ENCODE measurements at places on chromosomes 4 and X.

- DNase-seq, result no peak
These were observed 35.3 kb upstream of the GPR78 start for GRCh38 chr4:8544741-8545438.

GRCh38 chr4:73687421-73687820 is 52.9 kb upstream of the CXCL8 start:
- no peak for DNase-seq

DNA sequence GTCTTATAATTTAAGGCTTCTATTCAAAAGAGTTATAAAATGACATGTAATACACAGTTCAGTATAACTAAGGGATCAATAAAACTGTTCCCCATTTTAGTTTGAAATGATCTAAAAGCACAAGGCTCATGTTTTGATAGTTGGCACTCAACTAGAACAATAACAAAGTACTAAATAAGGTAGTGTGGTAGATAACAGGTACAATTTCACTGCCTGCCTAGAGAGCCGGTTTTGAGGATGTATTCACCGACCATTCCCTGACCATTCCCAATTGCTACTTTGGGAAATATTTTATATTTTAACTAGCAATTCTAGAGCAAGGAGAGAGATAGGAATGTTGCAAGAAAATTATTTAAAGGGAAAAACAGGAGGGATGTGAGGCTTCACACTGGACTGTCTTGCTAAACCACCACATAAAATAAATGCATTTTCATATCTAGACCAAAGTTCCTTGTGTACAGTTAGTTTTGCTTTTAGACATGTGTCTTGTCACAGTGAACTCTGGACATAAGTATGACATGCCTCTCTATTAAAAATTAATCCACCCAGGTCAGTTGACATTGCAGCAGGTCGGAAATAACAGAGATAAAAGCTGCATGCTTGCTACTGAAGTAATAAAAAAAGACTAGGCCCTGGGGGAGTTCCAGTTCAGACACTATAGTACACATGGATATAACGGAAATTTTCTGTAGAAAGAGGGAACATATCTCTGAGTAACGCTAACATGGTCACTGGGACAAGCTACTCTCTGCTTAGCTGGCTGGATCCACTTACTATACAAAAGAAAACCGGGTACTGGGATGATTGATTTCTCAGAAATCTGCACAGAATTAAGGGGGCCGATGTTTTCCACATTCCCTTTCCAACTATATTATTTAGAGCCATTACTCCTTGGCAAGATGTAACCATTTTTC is 56.3 kb upstream of the NAP1L5 start:
- no peak for DNase-seq

DNA sequence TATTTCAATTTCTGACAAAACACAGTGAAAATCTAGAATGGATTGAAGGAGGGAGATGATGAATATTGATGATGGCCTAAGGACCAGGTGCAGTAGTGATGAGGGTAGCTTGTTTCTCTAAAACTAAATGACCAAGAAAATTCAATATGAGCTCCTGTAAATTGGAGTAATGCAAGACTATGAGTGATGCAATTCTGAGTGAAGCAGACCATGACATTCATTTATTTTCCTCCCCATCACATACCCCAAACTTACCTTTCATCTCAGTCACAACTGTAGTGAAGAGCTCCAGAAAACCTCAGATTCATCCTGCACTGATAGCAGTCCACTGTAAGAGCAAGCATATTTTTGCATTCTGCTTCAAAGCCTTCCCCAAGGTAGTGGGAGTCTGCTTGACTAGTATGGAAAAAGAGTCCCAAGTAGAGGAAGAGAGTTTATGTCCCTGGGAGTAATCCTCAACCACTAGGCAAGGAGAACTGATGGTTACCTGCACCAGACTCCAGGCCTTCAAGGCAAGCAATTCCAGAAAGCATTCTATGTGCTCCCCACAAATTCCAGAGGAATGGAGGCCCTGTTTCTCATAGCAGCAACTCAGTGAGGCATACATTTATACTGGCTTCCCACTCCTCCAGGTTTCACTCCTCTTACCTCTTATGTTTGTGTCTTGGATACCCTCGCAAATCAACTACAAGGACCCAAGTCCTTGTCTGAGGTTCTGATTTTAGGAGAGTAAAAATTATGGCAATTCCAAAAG is 47.2 kb downstream of the CXCL1 start:
- DNase-seq, result no peak

- no peak for DNase-seq
These were observed 78.4 kb downstream of the FAM9B start for GRCh38 chrX:8955511-8955910.

- DNase-seq, result no peak
These were observed 238.6 kb downstream of the RAPGEF2 start for GRCh38 chr4:159341522-159341921.

DNA sequence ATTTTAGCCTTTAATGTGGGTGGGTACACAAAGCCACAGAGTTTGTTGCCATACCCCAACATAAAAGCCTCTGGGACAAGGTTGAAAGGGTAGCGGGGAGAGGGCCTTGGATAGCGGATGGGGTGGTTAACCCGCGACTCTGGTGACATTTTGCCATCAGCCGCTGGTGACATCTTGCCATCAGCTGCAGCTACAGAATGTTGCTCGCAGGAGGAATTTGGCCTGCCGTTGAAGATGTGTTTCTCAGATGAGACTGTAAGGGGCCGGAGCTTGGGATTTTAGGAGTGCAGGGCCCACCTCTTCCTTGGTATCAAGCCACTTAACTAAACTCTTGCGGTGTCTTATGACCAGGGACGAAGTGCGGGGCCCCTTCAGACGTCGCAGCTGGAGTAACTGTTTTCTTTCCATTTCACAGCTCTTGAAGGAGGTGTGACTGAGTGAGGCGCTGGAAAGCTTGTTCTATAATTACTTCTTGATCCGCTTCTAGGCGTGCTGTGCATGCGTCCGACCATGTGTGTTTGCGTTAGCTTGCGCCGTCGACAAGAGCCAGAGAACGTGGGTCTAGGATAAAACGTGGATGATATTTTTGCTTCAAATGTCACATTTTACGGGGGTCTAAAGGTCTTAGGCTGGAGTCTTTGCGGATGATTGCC is 820 bp upstream of the RASL11B start:
- DNase-seq, result no peak

GRCh38 chr4:94571298-94571697 is 119.6 kb downstream of the PDLIM5 start:
- DNase-seq, result no peak

- no peak for DNase-seq
These were observed 159.7 kb downstream of the SH2D1A start for GRCh38 chrX:124506066-124506465.

DNA sequence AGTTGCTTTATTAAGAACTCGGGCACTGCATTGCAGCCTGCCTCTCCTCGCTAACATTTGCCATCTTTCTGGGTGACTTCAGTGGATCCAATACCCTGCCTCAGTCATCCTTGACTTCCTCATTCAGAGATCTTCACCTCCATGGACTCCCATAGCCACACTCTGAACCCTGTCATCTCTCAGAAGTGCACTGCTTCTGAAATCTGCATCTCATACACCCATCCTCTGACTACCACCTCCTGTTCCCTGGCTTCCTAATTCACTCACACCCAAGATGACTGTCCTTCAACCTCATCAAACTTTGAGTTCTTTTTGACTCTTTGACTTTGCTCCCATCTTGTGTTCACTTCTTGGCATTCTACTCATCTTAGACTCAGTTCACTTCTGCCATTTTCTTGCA is 25.3 kb upstream of the CYBB start:
- DNase-seq, result no peak

DNA sequence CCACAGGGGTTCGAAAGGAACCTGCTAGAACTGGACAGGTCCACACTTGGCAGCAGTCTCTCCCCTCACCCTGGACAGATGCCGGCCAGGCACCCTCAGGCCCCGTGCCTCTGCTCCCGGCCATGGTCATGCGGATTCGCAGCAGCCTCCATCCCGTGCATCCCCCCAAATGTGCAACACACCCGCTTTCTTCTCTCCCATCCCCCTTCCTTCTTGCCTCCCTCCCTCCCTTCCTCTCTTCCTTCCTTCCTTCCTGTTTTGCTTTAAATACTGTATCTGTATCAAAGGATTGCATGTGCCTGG is 35.0 kb upstream of the HMX1 start:
- DNase-seq, result no peak

DNA sequence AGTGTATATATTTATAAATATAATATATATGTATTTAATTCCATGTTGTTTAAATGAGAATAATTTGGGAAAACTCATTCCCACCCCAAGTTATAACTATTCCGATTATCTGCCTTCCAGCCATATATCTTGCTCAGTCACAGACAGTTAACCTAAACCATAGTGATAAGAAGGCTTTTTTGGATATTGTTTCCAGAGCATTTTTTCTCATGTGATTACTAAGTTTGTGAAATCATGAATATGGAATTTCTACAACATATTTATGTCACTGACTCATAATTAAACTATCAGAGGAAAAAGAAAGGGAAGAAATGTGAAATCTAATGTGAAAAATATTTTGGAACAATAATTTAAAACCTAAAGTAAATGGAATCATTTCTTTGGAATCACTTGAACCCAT is 1163.5 kb upstream of the PABPC4L start:
- no peak for DNase-seq

GRCh38 chrX:24375600-24376131 is 15.2 kb downstream of the SUPT20HL1 start:
- DNase-seq, result no peak

GRCh38 chr4:10157478-10158332 is 41.1 kb upstream of the WDR1 start:
- DNase-seq, result no peak

DNA sequence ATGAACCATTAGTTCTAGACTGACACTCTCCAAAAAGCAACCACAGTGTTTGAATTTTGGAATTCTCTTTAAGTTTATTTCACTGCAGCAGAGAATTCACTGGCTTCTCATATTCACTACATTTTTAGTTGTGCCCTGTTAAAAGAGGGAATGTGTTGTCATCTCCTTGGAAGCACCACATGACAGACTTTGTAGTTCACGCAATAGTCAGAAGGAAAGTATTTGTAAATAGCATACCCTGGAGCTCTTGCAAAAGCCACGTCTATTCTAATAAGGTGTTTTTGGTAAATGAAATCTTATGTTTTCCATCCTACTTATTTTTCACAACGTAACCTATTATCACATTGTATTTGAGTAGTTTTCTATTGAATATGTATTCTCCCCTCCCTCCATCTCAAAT is 25.8 kb downstream of the DOCK11 start:
- no peak for DNase-seq

DNA sequence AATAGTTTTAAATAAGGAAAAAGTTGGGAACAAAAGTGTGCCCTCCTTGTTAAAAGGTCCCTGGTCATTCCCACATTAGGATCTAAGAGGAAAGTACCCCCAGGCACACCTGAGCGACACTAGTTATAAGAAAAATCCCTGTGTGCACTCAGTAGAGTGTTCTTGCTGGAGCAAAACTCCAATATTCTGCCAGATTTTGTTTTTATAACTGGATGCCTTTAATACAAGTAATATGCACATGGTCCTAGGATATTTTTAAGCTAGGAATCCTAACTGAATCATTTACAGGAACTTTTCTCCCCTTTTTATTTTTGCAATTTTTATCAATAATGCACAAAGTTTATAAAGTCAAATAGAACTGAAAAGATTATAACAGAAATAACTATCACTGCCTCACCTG is 68.6 kb downstream of the BEND4 start:
- no peak for DNase-seq

GRCh38 chr4:60002603-60003337 is 1197.4 kb upstream of the ADGRL3 start:
- DNase-seq, result no peak

- DNase-seq, result no peak
These were observed 80.9 kb downstream of the IL21 start for GRCh38 chr4:122539861-122540465.

GRCh38 chr4:133493776-133494175 is 344.7 kb downstream of the PCDH10 start:
- no peak for DNase-seq

- DNase-seq, result no peak
These were observed 36.5 kb downstream of the EFNB1 start for GRCh38 chrX:68865300-68865699.

DNA sequence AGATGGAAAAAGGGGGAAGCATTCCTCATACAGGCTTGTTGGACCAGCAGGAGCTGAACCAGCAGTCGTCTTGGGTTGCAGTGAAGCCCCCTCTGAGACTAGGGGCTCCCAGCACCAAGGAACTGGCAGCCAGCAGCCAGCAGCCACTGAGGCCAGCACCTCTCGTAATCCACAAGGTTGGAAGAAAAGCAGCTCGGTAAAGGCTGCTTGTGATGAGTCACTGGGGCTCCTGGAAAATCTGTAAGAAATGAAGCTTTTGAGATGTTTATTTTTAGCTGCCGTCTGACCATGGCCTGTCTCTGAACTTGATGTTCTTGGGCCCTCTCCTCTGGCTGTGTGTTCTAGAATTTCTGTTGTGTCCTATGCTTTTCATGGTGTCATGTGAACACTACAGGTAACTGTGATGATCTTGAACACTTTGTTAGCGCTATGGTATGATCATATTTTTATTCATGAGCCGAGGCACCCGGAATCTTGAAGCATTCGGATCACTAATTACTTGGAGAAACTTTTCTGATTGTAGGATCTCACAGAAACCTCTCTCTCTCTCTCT is 18.6 kb downstream of the CLCN4 start:
- DNase-seq, result no peak

DNA sequence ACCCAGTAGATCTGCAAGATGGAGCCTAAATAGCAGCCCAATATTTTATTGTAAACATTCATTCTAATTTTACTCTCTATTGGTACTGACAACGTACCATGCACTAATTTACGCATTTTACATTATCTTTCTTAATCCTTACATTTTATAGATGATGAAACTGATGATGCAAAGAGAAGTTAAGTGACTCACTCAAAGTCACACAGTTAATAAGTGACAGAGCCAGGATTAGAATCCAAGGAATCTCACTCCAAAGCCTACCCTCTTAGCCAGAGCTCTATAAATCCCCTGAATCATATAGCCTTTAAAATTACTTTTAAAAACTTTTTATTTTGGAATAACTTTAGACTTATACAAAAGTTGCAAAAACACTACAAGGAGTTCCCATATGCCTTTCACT is 37.6 kb downstream of the PHKA1 start:
- DNase-seq, result no peak

- no peak for DNase-seq
These were observed 16.7 kb downstream of the CASK start for GRCh38 chrX:41906515-41907187.

- no peak for DNase-seq
These were observed 38.4 kb downstream of the PPARGC1A start for GRCh38 chr4:23851464-23851863.

All from stimulated activated CD4-positive, alpha-beta T cell treated with anti-CD3 and anti-CD28 coated beads, Interleukin-1b, Interleukin-23, amount 100 ng/mL, for 1 hour (primary cell).